WTC11 (cell line): ENCODE measurements at places on chromosomes 6 and 20. TPM values are rescaled to one million over a fixed set of nuclear protein-coding genes. Genes with fewer than 3 reads are reported as not detected.

GRCh38 chr6:3471711-3472110, 14.9 kb upstream of the SLC22A23 start:
- no peak for DNase-seq
- no peaks in the 10 kb centered on the region for H3K36me3 ChIP-seq
- H3K4me1 ChIP-seq = peaks cover 21% of the 10 kb centered on the region
- peaks cover 12% of the 10 kb centered on the region for H3K27me3 ChIP-seq

DNA sequence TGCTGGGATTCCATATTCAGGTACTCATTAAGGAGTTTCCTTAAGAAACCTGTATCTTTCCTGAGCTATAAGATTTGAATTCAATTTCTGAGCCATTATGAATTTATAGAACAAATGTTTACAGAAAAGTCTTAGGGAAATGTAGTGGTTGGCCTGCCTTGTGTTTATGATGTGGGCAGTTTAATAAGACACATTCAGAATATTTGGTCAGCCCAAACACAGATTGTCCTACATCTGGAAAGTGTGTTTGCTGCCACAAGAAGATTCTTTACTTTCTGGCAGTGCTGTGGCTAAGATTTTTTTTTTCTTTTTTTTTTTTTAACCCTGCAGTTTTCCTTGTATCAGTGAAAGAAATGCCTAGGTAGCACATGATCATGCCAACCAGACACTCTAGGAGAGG, 15.2 kb downstream of the TBX18 start:
- no peak overlapping the region for H3K27ac ChIP-seq
- H3K27me3 ChIP-seq = peaks cover 12% of the 10 kb centered on the region
- H3K4me3 ChIP-seq = no peak overlapping the region
- no peak for DNase-seq
- no peaks in the 10 kb centered on the region for H3K4me1 ChIP-seq

GRCh38 chr6:135748189-135748588, 103.3 kb upstream of the PDE7B start:
- H3K4me3 ChIP-seq = no peak overlapping the region
- no peaks in the 10 kb centered on the region for H3K4me1 ChIP-seq
- H3K27ac ChIP-seq = no peak overlapping the region
- H3K36me3 ChIP-seq = no peaks in the 10 kb centered on the region
- DNase-seq = no peak

- no peaks in the 10 kb centered on the region for H3K27me3 ChIP-seq
- no peak overlapping the region; the same call in 1 of the 2 replicates for H3K27ac ChIP-seq
- H3K36me3 ChIP-seq = no peaks in the 10 kb centered on the region
- H3K4me1 ChIP-seq = peaks cover 42% of the 10 kb centered on the region
- DNase-seq = no peak
Observed at GRCh38 chr6:152271776-152272464, 365.2 kb downstream of the SYNE1 start.

GRCh38 chr20:25741088-25741487, 44.4 kb upstream of the ZNF337 start:
- H3K36me3 ChIP-seq = no peaks in the 10 kb centered on the region
- no peak for DNase-seq
- no peaks in the 10 kb centered on the region for H3K4me1 ChIP-seq
- H3K27ac ChIP-seq = no peak overlapping the region
- no peaks in the 10 kb centered on the region for H3K27me3 ChIP-seq

DNA sequence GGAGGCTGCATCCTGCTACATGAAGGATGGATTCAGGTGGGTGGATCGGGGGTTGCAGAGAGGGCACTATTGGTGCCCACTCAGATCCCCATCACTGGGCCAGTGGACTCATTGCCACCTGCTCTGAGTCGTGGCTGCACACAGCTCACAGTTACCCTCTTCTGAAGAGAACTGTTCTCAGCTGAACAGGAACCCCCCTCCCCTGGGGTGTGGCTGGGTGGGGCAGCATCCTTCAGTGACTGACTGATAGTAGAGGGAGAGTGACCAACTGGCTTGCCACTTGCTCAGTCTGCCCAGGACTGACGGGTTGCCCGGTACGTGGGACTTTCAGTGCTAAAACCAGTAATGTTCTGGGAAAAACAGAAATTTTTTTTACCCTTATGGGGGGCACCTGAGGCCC, 494.0 kb upstream of the CHD6 start:
- no peak for DNase-seq
- H3K36me3 ChIP-seq = no peaks in the 10 kb centered on the region
- H3K27me3 ChIP-seq = no peaks in the 10 kb centered on the region
- no peak overlapping the region for H3K27ac ChIP-seq

DNA sequence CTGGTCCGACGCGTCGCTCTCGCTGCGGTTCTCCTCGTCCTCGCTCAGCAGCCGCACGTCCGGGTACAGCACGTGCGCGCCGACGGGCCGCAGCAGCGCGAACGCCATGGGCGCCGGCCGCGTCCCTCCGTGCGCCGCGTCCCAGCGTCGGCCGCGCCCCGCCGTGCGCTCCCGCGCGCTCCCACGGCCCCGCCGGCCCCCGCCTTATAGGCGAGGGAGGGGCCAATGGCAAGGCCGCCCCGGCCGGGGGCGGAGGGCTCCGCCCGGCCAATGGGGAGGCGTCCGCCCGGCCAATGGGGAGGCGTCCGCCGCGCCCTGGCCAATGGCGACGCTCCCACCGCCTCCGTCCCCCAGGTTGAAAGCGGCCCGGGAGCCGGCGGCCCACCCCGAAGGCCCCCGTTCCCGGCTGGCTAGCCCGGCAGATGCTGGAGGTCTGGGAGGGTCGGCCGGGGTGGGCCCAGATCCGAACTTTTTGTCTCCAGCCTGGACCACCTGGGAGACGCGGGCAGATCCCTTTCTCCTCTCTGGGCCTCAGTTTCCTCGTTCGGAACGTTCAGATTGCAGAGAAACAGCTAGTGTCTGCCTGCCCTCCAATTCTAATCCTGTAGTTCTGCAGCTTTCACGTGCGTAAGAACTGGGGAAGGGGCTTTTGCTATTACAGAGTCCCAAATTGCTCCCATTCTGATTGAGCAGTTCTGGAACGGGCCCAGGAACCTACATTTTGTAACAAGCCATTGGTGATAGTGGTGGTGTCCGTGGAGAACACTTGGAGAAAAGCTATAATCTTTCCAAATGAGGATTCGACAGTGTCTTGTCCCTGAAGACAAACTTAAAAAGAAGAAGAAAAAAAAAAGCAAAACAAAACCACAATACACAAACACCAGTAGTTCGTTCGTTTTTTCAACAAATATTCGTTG, at the start of gene TCF15:
TSS of gene TCF15 (minus strand) at position 180 of the 917 bp plus-strand sequence. CDS start at position 108, 72 bp downstream.
- H3K27me3 ChIP-seq = peaks cover 51% of the 10 kb centered on the region
- peak; percentile 73 for DNase-seq
- peaks cover 13% of the 10 kb centered on the region for H3K4me1 ChIP-seq
- H3K27ac ChIP-seq = no peak within 1 kb of the TSS

- peak overlapping the region; percentile 48; the same call in 1 of the 2 replicates for H3K27ac ChIP-seq
- H3K36me3 ChIP-seq = peaks cover 14% of the 10 kb centered on the region
- no peak overlapping the region for H3K4me3 ChIP-seq
- peaks cover 21% of the 10 kb centered on the region for H3K4me1 ChIP-seq
- no peak for DNase-seq
Observed at GRCh38 chr6:111590209-111590980, 15.3 kb downstream of the TRAF3IP2 start.

DNA sequence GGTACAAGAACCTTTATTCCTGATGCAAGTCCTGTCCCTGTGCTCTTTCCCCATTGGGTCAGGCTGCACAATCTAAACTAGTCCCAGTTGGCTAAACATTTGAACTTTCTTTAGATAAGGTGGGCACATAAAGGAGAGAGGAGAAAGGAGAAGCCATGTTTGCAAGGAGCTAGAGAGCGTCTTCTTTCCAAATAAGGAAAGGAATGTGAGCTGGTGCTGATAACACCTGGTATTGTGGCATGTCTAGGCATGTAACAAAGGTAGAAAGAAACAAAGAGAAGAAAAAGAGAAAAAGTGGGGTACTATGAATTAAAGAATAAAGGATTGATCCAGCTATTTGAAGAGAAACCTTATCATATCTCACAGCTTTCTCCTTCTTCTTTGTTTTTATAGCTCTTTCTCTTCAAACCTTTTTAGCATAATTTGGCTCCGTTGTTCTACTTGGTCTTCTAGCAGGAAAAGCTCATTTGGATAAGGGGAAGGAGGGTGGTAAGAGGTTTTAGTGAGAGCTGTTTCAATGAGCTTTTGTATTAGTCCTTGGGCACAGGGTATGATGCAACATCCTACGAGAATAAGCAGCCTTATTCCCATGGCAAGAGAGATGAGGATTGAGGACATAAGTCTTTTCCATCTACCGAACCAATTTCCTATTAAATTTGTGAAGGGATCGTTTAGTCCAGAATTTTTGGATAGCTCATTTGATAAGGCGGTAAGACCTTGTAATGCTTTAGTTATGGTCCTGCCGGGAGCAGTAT, 415.5 kb upstream of the MAN1A1 start:
- H3K36me3 ChIP-seq = peaks cover 5% of the 10 kb centered on the region
- H3K4me3 ChIP-seq = no peak overlapping the region
- DNase-seq = no peak
- no peaks in the 10 kb centered on the region for H3K27me3 ChIP-seq
- H3K4me1 ChIP-seq = peaks cover 8% of the 10 kb centered on the region

DNA sequence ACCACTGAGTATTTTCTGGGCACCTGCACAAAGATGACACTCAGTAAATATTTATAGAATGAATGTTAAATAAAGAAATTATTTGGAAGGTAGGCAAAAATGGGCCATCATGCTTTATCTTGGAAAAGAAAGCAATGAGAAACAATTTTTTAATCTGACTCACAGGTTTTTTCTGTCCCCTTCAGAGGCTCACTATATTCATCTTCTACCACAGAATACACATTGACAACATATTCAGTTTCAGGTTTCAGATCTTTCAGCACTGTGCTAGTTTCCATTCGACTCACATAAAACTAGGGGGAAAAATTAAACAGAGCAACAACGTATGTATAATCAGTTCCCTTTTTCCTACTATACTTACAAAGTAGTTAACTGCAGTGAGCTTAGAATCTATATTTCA, 58.3 kb downstream of the COL12A1 start:
- H3K36me3 ChIP-seq = no peaks in the 10 kb centered on the region
- H3K27me3 ChIP-seq = no peaks in the 10 kb centered on the region
- H3K27ac ChIP-seq = no peak overlapping the region
- no peak overlapping the region for H3K4me3 ChIP-seq

GRCh38 chr20:3863317-3863716, 16.7 kb downstream of the MAVS start:
- H3K4me3 ChIP-seq = no peak overlapping the region
- H3K27ac ChIP-seq = no peak overlapping the region
- no peaks in the 10 kb centered on the region for H3K27me3 ChIP-seq
- no peaks in the 10 kb centered on the region for H3K4me1 ChIP-seq

- H3K4me3 ChIP-seq = no peak overlapping the region
- H3K36me3 ChIP-seq = no peaks in the 10 kb centered on the region
- no peaks in the 10 kb centered on the region for H3K27me3 ChIP-seq
- H3K27ac ChIP-seq = no peak overlapping the region
- H3K4me1 ChIP-seq = peaks cover under 1% of the 10 kb centered on the region
- no peak for DNase-seq
Observed at GRCh38 chr6:43843097-43843645, 73.2 kb downstream of the VEGFA start.

DNA sequence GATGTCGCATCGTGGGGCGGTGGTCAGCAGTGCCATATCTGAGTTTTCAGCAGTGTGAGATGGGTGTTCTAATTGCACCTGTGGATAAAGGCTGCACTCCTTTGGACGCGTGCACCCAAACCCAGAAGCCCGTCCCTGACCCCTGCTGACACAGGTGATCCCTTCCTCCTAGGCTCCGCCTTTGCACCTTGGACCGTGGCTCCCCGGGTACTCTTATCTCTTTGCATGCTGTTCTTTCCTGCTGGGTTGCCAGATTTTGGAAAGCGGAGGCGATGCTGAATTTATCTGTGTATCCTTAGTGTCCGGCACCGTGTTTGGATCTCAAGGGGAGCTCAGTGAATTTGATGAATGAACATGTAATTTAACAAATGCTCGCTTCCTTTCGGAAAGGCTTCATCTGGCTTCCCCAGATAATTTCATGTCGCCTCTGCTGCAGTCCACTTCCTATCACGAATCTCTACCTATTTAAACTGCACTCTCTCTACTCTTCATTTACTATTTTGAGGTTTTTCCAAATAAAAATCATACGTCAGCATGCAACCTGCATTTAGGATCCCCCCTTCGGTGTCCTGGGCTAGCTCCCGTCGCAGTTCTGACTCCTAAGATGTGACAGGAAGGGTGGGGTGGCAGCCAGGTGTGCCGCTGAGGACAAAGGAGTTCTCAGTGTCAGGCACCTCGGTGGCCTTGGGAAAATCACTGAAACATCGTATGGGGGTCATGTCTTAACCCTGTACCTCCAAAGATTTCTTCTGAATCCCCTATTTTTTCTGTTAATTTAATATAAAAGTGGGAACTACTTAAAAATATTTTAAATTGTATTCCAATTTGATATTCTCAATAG, 753 bp upstream of the PERP start:
- peak overlapping the region; percentile 93 for H3K4me3 ChIP-seq
- H3K36me3 ChIP-seq = no peaks in the 10 kb centered on the region
- 0 out of 2 replicates have a peak overlapping the region, but pooled peaks have one; percentile 23 for H3K27ac ChIP-seq
- peak; percentile 23 for DNase-seq

- DNase-seq = peak; percentile 89
- H3K36me3 ChIP-seq = no peaks in the 10 kb centered on the region
- peaks cover 23% of the 10 kb centered on the region for H3K27me3 ChIP-seq
- H3K27ac ChIP-seq = peak within 1 kb of the TSS; percentile 88
- peak within 1 kb of the TSS; percentile 78 for H3K4me3 ChIP-seq
Observed at GRCh38 chr6:35496841-35497570, at the start of gene TEAD3. Gene TEAD3, minus strand, starts transcription at chr6:35497079.

DNA sequence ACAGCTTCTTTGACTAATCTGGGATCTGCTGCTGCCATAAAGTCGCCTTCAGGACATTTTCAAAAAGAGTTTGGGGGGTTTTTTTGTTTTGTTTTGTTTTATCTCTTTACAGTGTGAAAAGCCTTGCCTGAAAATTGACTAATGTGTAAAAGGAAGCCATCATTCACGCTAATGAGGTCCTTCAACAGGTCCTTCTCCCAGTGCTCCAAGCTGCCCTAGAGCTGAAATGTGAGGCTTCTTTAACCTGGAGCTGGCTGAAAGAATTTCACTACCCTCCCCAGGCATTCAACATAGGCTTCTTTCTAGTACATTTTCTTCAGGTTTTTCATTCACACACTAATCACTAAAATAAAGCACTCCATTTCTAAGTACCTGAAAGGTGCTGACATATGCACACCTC, 145.1 kb upstream of the PRDM1 start:
- no peaks in the 10 kb centered on the region; the same call in 1 of the 2 replicates for H3K27me3 ChIP-seq
- no peak for DNase-seq
- no peaks in the 10 kb centered on the region for H3K4me1 ChIP-seq
- no peaks in the 10 kb centered on the region for H3K36me3 ChIP-seq
- no peak overlapping the region for H3K4me3 ChIP-seq

DNA sequence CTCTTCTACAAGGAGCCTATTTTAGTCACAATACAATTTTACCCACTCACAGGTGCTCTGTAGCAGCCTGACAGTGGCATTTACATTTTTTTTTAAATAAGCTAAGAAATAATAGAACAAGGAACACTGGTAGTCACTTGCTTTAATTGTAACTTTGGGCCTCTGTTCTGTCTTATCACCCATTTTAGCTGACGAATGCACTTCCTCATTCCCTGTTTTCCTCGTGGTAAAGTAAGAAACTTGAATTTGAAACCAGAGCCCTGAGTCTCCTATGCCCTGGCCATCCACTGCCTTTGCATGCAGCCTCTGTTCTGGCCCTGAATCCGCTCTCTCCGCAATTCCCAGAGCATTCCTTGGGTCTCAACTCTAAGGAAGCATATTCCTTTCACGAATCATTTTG, 550.6 kb downstream of the PTPRT start:
- DNase-seq = no peak
- no peak overlapping the region for H3K4me3 ChIP-seq
- H3K4me1 ChIP-seq = peaks cover 18% of the 10 kb centered on the region
- H3K27me3 ChIP-seq = no peaks in the 10 kb centered on the region
- no peak overlapping the region for H3K27ac ChIP-seq

- no peaks in the 10 kb centered on the region for H3K27me3 ChIP-seq
- H3K27ac ChIP-seq = no peak overlapping the region
Observed at GRCh38 chr6:114611696-114612095, 268.9 kb upstream of the HS3ST5 start.

TXLNB gene
- 0.07 to 0.16 TPM (median 0.15 TPM) in 3 replicates for total RNA-seq

LAMA2 gene
- total RNA-seq = 5.6 to 6.6 TPM (median 6.4 TPM) in 3 replicates

RFX6 gene
- 0.11 TPM in 1 of 3 replicates, not detected in the others for total RNA-seq
